ENCODE measurements at places on chromosomes 13 and 19.

DNA sequence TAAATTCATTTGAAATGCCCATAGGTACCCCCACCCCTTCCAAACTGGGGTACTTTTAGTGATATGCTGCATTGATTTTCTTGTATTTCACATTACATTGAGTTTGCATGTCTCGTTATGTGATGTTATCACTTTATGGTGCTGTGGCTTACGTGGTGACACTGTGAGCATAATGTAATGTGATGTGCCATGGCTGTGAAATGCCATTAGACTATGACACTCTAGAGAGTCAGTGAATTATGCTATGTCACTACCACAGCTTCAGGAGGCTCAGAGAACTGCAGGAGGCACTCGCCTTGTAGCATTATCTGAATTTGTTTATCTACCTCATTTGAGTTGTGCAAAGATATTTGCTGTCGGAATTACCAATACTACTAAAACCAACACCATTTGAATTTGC, 590.1 kb upstream of the SLC10A2 start:
- DNase-seq: no peak

DNA sequence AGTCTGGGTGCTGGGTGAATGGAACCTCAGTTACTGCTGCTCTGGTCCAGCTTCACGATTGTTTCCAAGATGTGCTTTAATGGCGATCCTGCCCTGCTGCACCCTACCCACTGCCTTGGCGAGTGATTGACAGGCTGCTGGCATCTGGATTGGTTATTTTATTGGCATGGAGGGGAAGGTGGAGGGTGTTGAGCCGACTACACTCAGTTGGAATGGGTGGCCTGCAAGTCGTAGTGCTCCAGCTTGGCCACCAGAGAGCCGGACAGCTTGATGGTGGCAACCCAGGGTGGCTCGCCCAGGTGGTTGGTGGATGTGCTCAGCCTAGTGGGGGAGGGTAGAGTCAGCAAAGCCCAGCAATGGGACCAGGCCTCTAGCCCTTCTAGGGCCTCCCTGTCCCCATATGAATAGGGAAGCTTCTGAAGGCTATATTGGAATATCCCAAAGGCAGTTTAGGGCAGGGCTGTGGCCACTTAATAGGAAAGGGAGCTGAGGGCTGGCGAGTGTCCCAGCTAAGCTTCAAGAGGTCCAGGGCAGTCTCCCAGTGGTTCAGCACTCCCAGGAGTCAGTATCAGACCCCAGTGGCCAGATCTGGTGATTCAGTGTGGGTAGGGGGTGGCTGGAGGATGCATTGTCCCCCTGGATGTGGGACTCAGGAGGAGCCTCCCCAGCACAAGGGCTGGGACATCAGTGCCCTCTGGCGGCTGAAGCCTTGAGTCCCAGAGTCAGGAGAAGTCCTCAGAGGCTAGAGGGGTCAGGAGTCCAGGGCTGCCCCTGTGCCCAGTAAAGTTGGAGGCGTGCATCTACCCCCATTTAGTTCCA, 3.4 kb downstream of the GGN start:
- DNase-seq: no peak

GRCh38 chr13:112903606-112904195, 65.3 kb upstream of the MCF2L start:
- no peak for DNase-seq

DNA sequence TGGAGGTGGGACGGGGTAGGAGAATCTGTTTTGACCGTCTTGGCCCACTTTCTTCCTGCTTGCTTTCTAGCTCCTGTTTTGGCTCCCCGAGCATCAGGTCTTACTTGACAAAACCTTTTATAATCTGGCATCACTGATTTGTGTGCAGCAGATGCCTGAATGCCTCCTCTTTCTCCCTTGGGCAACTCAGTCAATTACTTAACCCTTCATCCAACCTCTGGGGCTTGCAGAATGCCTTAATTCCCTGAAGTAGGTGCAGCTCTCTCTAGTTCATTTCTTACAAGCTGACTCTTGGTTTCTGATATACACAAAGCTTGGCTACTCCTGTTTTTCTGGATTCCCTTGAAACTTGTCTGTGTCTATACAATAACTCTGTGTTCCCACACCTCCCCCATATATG, 5.7 kb upstream of the NUP58 start:
- DNase-seq: no peak

DNA sequence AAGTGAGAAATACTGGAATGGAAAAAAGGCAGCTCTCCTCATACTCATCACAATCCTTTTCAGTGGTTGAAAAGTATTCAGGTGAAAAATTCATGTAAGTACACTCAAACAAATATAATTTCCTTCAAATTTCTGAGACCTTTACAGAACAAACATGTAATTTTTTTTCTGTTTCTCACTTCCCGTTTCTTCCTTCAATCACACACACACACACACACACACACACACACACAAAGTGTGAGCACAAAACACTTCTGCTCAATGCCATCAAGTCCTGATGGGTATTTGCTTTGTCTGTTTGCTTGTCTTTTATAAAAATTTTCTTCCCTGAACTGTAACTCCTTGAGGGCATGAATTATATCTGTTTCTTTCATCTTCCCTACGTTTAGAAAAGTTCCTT, 110.6 kb downstream of the LIG4 start:
- no peak for DNase-seq

- DNase-seq: no peak
These were observed 184.7 kb downstream of the COG6 start for GRCh38 chr13:39840201-39840600.

GRCh38 chr19:15702534-15702930, 25.3 kb upstream of the OR10H2 start:
- DNase-seq: peak; percentile 72

DNA sequence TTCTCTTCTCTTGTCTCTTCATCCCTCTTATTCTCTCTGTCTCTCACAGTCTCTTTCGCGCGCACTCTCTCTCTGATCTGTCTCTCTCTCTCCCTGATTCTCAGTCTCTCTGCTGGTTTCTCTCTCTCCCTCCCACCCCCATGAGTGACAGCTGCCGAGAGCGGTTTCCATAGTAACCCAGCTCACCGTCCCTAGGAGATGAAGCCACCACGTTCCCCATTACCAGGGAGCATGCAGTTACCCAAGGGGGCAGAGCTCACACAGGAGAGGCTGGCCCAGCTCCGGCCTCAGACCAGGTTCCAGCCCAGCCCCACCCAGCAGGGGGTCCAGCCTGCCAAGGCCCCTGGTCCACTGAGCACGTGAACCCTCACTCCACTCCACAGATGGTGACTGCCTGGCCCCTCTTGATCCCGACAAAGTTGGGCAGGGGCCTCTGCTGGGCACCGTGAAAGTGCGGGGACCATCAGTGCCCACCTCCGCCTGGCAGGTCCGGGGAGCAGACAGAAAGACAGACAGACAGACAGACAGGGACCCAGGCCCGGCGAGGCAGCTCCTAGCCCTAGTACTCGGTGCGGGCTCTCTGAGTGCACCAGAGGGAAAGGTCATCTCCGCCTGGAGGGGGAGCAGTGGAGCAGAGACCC, 50.6 kb downstream of the CELF5 start:
- no peak for DNase-seq

GRCh38 chr19:31502536-31503170, 153.4 kb upstream of the TSHZ3 start:
- DNase-seq: no peak

GRCh38 chr13:34462843-34463242, 479.2 kb upstream of the NBEA start:
- DNase-seq: peak; percentile 44

- no peak for DNase-seq
These were observed 49.9 kb downstream of the EDNRB start for GRCh38 chr13:77868717-77869116.

DNA sequence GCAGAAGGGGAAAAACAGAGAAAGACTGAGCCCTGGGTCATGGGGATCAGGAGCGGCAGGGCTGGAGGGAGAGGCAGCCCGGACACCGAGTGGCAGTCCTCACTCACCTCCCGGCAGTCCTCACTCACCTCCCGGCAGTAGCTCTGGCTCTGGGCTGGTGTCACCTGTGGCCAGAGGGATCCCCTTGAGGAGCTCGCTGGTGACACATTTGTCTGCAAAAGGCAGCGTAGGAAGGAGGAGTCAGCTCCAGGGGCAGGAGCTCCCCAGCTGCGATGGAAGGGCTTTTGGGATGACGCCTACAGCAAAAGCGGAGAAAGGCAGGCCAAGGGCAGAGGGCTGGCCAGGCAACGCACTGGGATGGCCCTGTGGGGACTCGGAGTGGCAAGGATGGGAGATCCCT, 739 bp downstream of the EIF3G start:
- DNase-seq: no peak

- DNase-seq: no peak
These were observed 79.1 kb upstream of the GPR12 start for GRCh38 chr13:26839682-26840081.

GRCh38 chr19:16325161-16325527, 518 bp downstream of the KLF2 start:
- DNase-seq: no peak

GRCh38 chr13:76991432-76991795, 467 bp upstream of the CLN5 start:
- DNase-seq: no peak

DNA sequence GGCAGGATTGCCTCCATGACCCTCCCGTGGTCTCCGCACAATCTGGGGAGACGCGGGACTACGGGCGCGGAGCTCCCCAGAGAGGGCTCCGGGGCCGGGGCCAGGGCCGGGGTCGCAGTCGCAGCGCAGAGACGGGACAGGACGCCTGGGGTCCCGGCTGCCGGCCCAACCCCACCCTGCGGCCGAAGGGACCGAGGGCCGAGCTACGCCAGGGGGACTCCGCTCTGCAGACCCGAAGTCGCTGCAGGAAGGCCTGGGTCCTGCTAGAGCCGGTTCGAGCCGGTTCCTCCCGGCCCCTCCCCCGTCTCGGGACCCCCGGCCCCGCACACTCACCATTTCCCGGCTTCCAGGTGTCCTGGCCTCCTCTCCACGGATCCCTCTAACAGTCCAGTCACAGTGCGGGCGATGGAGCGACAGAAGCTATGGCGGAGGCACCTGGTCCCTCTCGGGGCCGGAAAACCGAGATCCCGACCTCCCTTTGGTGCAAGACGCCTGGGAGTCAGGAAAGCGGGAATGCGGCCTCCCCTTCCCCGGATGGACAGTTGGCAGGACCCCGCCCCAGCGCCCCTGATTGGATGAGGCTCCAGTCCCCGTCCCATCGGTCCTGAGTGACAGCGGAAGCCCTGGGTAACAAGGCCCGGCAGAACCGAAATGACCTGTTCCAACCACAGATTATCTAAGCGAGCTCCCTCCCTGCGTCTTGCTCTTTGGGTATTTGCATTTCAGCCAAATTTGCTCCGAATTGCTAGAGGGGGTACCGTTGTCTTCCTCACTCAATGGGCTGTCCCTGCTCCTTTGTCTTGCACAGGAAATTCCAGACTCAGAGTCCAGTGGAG, at the start of gene ZNF625:
Gene ZNF625 (minus strand): TSS at position 512 of the 836 bp plus-strand sequence. CDS start 176 bp downstream, at position 336.
- DNase-seq: peak; percentile 46

DNA sequence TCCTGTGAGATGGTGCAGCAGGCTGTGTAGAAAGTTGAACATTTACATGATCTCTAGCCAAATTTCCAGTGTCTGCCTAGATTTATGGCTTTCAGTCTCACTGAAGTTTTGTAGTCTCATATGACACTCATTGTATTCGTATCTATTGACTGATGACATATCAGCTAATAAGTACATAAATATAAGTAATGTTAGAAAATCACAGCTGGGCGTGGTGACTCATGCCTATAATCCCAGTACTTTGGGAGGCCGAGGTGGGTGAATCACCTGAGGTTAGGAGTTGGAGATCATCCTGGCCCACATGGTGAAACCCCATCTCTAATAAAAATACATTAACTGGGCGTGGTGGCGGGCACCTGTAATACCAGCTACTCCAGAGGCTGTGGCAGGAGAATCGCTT, 54.7 kb upstream of the HTR2A start:
- DNase-seq: no peak

- no peak for DNase-seq
These were observed 1.5 kb downstream of the TCF3 start for GRCh38 chr19:1650650-1651567.

DNA sequence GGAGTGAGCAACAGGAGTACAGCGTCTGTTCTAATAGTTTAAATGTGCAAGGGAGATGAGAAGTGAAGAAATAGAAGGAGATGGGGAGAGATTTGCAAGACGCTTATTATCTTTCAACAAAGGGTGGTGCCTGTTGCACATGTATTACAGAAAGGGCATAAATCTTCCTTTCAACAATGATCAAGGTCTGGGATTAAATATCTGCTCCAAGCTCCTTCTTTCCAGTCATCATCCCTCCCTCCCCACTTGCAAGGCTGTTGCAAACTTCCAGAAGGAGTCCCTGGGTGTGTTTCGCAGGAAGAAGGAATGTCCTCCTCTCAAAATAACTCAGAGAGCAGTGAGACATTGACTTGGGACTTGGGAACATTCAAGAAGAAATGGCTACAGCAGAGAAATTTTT, 63.5 kb upstream of the MYCBP2 start:
- DNase-seq: no peak

DNA sequence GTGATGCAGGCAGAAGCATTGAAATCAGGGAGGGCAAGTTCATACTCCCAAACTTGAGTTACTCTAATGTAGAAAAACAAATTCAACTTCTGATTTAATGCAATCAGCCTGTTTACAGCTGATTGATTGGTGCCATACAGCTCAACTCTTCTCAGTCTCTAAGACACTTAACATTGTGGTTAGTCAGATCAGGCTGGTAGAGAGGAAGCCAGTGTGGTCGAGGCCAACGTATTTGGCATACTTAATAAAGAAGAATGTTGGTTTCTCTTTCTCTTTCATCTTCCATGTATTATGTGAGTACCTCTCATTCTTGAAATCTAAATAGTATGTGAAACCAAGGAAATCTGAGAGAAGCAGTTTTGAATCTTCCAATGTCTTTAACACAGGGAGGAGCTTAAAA, 255.0 kb upstream of the SLITRK1 start:
- DNase-seq: no peak

GRCh38 chr19:37817180-37817981, 38.0 kb upstream of the ZNF573 start:
- DNase-seq: no peak

- DNase-seq: no peak
These were observed 1.6 kb upstream of the CFAP97D2 start for GRCh38 chr13:114177245-114178010.

DNA sequence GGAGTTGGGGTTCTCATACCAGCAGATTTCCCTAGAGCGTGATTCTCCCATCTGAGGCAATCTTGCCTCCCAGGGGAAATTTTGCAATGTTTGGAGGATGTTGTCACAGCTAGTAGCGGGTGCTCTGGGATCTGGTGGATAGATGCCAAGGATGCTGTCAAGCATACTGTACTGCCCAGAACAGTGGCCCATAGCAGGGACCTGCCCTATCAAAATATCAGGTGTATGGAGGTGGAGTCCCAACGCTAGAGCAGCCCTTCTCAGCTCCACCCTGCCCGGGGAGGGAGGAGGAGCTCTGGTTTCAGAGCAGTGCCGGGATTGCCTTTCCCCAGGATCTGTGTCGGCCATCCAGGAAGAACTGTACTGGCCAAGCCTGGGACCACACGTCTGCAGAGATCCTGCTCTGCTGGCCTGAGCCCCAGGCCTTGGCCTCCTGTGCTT, 10.9 kb upstream of the QTRT1 start:
- DNase-seq: no peak

GRCh38 chr19:28404472-28404871, 808.5 kb downstream of the UQCRFS1 start:
- no peak for DNase-seq

DNA sequence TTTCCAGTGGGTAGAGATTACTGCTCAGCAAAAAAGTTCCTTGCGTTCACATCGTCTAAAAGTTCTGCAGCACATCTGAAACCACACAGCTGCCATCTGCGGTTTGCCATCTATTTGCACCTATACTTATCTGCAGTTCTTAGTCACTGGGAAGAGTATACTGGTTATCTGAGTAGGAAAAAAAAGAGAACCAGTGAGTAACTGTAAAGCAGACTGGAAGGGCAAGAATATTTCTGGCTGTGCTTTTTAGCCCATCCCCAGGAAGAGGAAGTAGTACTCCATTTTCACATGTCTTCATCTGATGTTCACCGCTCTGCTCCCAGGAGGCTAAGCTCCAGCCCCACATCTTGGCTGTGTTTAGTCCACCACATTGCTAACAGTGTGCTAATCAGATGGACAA, 35.6 kb downstream of the EFNB2 start:
- no peak for DNase-seq
